Endodermal cell (in vitro differentiated cells): ENCODE measurements at places on chromosomes 4 and X. TPM values are rescaled to one million over a fixed set of nuclear protein-coding genes. Genes with fewer than 3 reads are reported as not detected.

DNA sequence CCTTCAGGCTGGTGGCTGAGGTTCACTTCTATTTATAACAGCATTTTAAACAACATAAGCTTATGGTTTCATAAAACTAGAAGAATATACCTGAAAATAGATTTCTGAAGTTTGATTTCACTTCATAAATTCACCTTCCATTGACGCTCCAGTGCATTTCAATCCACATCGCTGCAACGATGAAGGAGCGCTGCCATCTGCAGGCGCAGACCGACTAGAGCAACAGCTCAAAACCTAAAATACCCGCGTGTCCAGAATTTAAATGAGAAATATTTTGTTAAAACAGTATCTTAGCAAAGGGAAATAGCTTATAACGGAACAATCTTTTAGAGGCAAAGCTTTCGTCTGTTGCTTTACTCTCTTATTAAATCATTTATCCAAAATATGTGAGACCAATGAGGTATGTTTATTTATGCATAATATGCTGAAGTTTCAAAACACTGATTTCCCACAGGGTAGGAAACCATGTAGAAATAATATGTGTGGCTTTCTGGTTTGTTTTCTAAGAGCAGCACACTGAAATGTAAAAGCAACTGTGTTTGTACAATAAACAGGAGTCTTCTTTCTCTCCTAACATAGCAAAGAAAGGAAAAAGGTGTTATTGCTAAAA lies 816.4 kb upstream of the FRG1 start:
- H3K4me3 ChIP-seq, result no peak overlapping the region
- H3K27me3 ChIP-seq, result no peaks in the 10 kb centered on the region
- no peaks in the 10 kb centered on the region for H3K4me1 ChIP-seq
- peak; percentile 67 for DNase-seq
- no peak overlapping the region for H3K27ac ChIP-seq
- no peaks in the 10 kb centered on the region for H3K36me3 ChIP-seq

- H3K27me3 ChIP-seq, result no peaks in the 10 kb centered on the region
- no peak overlapping the region for H3K27ac ChIP-seq
- H3K4me1 ChIP-seq, result no peaks in the 10 kb centered on the region
- no peak overlapping the region for H3K4me3 ChIP-seq
- H3K36me3 ChIP-seq, result no peaks in the 10 kb centered on the region
These were observed 86.8 kb downstream of the FAM53A start for GRCh38 chr4:1597021-1597931.

GRCh38 chr4:123305736-123306135 lies 90.9 kb upstream of the SPRY1 start:
- H3K36me3 ChIP-seq, result no peaks in the 10 kb centered on the region
- no peak for DNase-seq
- peak overlapping the region; percentile 4 for H3K27ac ChIP-seq
- H3K4me3 ChIP-seq, result no peak overlapping the region
- H3K4me1 ChIP-seq, result peaks cover 9% of the 10 kb centered on the region

GRCh38 chrX:21847342-21847741 lies 7.9 kb downstream of the MBTPS2 start:
- no peak for DNase-seq
- H3K4me1 ChIP-seq, result no peaks in the 10 kb centered on the region
- no peak overlapping the region for H3K27ac ChIP-seq
- H3K4me3 ChIP-seq, result no peak overlapping the region
- no peaks in the 10 kb centered on the region for H3K27me3 ChIP-seq

The REELD1 gene
- total RNA-seq, result 0.13 TPM in 1 of 2 replicates, not detected in the other

The POU4F2 gene
- total RNA-seq, result not detected in 2 replicates

The BEX1 gene
- 101 to 144 TPM (median 136 TPM) in 3 replicates for total RNA-seq

The TSPAN5 gene
- 7.4 to 7.7 TPM (median 7.4 TPM) in 3 replicates for total RNA-seq
